Stimulated activated CD8-positive, alpha-beta memory T cell treated with anti-CD3 and anti-CD28 coated beads, Interleukin-15, amount 100 ng/mL, for 48 hours (primary cell): ENCODE measurements at places on chromosomes 11 and 22.

GRCh38 chr22:45402466-45402985 lies 10.9 kb downstream of the SMC1B start:
- DNase-seq: no peak

- no peak for DNase-seq
Measured at GRCh38 chr11:80462211-80462610, 1021.4 kb upstream of the TENM4 start.

DNA sequence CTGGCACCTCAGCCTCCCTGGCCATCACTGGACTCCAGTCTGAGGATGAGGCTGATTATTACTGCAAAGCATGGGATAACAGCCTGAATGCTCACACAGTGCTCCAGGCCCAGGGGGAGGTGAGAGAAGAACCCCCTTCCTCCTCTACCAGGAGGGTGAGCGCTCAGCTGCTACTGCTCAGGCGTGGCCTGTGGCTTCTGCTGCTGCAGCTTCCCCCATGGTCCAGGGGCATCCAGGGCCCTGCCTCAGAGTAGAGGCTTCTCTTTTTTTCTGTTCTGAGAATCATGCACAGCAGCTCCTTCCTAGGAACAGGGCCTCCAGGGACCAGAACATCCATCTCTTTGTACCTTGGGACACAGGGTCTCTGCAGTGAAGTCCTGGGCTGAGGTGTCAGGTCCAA lies 83.1 kb downstream of the VPREB1 start:
- DNase-seq: no peak

DNA sequence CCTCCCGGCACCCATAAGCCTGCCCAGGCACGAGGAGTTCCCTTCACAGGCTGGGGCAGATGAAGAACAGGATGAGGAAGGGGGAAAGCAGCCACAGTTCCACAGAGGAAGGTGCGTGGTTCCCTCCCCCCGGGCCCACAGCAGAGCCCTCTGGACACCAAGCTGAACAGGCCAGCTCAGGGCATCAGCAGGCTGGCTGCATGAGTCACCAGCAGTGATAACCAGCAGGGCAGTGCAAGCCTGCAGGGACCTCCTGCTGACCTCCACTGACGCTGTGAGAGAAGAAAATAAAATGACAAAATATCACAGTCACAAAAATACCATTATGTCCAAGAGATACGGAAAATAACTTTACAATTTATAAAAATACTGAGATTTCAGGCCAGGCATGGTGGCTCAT lies 11.5 kb downstream of the RTL6 start:
- DNase-seq: no peak
